AG04450 (cell line): ENCODE measurements at places on chromosomes 4 and X.

DNA sequence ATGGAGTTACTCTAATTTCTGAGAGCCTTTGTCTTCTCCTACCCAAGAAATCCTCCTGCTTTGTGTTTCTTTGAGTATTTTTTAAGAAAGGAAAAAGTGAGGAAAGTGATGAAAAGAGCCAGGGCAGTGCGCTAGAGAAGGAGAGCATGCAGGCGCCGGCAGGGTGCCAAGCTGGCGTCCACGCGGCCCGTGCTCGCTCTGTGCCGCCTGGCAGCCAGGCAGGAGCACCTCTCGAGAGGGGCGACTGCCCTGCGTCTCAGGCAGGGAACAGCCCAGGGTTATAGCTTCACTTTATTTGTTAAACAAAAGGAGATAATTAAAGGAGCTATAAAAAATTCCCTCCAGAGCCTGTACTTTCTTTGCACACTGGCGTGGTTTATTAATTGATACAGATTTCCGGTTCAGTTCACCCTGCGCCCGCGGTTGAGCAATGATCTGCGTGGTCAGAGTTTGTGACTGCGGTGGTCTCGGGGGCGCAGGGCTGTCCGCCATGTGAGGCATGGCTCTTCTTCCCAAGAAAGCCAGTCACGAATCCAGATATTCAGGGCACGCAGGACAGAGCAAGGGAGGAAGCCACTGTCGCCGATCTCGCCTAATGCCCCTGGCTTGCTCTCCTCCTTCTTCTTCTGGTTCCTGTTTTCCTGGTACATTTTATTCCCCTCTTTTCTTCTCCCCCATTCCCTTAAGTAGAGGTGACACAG is 110.8 kb upstream of the PAQR3 start:
- DNase-seq = no peak

DNA sequence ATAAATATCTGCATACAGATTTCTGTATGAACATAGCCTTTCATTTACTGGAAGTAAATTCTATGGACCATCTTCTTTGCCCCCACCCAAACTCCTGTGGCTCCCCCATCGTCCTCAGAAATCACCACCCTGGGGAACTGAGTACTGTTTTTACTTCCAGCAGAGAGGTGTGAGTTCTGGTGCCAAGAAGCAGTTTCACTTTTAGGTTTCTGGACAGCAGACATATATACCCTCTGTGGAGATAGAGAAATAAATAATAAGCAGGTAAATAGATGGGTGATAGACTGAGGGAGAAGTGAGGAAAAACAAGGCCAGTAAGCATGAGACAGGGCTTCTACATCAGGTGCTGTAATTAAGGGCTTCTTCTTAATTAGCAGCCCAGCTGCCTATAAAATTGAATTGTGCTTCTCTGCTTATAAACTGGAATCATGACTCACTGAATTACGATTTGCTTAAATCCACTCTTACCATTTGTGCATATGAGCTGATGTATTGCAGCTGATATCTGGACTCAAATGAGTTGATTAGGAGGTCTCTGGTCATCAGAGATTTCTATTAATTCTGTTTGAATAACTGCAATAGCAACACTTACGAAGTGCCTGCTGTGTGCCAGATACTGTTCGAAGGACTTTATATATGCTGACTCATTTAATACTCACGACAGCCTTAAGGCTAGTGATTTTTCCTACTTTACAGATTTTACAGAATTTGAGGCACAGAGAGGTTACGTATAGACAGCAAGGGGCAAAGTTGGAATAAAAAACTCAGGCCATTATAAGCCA is 60.8 kb upstream of the DHX15 start:
- DNase-seq = no peak

GRCh38 chrX:105910563-105911105 is 88.3 kb downstream of the NRK start:
- no peak for DNase-seq

DNA sequence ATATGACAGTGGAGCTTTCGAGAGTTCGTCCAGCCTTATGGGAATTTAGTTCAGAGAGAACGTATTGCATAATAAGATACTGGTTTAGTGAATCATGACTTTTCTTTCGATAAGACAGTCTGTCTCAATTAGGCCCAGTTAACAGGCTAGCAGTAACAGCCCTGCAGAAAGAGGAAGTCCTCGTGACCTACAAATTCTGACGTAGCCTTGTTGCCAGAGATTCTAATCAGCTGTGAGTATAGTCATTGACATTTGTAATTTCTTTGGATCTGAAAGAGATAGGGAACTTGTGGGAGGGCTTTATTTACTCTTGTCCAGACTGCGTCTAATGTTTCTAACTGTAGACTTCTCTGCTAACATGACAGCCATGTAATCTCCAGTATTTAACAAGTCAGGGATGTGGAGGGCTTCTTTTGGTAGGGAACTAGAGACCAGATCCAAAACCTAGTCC is 15.8 kb downstream of the ART3 start:
- peak; percentile 47 for DNase-seq

DNA sequence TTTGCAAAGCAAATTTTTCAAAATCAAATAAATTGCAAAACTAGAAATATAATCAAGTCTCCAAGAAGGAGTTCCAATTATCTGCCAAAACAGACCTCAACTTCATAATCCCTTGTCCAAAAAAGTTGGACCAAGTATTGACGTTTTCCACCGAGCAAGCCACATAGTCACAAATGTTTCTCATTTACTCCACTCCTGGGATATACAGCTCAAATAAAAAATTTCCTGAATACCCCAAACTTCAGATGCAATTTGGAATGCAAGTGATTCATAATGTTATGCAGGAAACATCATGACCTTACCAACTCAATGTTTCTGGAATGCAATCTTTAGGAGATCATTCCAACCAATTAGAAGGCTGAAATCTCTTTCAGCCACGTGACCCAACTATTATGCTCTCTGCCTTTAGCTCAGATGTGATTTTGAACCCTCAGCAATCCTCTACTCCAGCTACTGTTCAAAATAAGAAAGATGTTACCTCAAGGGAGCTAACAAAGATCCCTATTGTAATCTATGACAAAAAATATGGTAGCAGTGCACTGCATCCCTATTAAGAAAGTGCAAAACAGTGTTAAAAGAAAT is 72.4 kb downstream of the PRDM5 start:
- DNase-seq = no peak

DNA sequence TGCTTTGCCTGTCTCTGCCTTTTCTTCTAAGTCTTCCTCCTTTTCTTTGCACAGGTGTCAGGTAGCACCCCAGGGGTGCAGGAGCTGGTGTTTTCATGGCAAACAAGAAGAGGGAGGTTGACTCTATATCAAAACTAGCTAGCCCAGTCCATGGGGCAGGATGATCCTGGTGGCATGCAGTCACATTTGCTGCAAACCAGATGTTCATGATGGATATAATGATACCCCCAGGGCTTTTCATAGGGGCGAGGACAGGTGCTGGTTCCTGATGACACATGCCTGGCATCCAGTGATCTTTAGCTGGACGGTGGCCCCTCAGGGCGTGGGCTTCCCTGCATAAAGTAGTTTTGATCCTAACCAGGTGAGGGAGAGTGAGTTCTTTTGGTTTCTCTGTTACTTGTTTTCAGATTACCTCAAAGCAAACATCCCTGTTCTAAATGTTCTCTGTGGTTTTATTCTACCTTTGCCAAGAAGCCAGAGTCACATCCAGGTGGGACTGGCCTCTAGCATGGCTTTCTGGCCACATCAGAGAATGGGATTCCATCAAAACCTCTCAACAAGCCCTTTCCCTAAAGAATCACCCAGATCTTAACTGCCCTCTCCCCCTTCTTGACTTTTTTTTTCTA is 11.2 kb upstream of the UBA6 start:
- no peak for DNase-seq

DNA sequence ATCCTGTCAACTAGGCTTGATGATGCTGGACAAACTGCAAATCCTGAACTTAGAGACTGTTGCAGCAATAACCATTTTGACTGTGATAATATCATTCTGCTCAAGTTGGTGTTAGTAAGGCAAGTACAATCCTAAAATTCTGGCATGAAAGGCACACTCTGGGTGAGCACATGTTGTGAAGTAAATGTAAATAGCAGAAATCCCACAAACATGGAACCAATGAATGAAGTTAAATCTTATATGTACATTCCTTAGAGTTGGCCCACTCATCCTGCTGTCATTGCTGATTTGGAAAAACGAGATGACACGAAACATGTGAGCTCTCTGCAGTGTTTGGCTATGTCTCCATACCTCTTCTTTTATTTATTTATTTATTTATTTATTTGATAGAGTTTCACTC is 21.0 kb downstream of the RBM47 start:
- no peak for DNase-seq

DNA sequence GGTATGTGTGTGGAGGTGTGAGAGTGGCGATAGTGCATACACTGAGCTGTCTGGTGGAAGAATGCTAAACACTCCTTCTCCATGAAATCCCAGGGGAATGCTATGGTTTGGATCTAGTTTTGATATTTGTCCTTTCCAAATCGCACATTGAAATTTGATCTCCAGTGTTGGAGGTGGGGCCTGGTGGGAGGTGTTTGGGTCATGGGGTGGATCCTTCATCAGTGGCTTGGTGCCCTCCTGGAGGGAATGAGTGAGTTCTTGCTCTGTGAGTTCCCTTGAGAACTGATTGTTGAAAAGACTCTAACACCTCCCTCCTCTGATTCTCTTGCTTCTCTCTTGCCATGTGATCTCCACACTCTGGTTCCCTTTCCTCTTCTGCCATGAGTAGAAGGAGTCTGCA is 114.1 kb upstream of the HHIP start:
- no peak for DNase-seq

DNA sequence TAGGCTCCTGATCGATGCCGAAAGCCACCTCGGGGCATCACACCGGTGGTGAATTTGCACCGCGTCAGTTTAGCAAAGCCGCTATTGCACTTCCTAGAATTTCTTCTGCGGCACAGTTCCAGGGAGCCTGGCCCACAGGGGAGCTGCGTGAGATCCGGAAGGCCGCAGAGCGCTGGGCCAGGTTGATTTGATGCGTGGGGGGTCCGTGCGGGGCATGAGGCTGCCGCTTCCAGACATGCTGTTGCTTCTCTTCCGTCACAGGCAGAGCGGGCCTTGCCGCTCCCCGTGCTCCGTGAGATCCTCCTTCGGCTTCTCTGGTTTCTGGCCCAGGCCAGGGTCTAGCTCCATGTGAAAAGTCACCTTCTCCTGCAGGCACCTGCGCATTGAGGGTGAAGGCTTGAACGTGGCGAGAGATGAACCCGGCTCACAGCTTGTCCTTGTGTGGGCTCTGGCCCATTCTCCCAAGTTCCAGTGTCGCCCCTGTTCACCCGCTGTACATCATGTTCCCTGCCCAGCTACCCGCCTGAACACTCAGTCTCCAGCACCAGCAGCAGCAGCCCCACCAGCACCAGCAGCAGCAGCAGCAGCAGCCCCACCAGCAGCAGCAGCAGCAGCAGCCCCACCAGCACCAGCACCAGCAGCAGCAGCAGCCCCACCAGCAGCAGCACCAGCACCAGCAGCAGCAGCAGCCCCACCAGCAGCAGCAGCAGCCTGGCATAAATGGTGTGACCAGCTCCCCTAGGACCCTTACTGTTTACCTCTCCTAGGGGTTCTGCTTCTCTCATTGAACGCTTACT is 131.2 kb downstream of the TRIML1 start:
- no peak for DNase-seq

DNA sequence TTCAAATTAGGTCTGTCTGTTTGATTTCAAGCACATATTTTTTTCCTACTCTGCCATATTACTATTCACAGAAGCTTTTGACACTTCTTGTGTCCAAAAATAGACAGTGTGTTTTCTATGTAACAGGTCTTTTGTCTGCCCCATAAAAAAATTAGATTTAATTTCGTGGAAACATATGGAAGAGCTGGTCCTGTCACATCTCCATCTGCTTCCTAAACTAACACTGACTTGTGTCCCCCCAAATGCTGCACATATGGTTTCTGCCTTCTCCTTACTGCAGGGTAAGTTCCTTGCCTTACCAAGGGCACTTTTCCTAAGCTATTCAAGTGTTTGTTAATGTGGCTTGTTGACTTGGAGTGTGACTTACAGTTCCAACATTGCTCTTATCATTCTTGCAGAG is 340.7 kb upstream of the ARX start:
- DNase-seq = no peak

- no peak for DNase-seq
Observed at GRCh38 chr4:14025111-14025510, 397.6 kb upstream of the BOD1L1 start.

- no peak for DNase-seq
Observed at GRCh38 chr4:146582864-146583263, 55.8 kb upstream of the POU4F2 start.

DNA sequence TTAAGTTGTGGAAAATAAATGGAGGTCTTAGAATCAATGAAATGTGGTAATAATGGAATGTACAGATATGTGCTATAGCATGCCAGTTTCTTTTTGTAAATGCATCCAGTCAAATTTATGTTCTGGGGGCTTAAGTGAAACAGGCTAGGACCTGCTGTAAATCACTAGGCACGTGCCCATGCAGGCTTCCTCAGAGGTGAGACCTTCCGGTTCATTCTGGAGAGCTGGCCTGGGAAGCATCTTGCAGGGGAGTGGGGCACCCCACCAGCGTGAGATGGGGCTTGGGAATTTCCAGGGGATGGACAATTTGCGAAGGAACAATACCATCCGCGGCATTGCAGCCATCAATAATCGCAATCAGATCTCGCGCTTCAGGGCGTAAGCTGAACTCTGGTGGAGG is 80.1 kb downstream of the SORCS2 start:
- no peak for DNase-seq

DNA sequence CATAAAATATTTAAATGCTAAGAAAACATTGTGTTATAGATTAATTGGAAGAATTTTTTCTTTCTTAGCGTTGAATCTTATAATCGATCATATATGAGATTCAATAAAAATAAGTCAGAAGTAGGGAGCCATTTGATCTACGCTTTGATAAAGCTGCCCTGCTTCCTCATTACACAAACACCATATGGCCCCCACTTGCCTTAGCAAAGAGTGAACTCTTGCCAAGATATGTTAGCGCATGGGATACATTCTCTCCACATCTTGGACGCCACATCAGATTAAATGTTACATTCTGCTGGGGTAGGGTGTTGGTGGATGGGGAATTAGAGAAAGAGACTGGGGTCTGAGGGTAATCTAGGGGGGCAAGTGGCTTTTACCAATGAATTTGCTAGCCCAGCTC is 207.7 kb upstream of the MID1 start:
- no peak for DNase-seq

- no peak for DNase-seq
Observed at GRCh38 chrX:143486105-143486504, 31.2 kb downstream of the SPANXN3 start.

DNA sequence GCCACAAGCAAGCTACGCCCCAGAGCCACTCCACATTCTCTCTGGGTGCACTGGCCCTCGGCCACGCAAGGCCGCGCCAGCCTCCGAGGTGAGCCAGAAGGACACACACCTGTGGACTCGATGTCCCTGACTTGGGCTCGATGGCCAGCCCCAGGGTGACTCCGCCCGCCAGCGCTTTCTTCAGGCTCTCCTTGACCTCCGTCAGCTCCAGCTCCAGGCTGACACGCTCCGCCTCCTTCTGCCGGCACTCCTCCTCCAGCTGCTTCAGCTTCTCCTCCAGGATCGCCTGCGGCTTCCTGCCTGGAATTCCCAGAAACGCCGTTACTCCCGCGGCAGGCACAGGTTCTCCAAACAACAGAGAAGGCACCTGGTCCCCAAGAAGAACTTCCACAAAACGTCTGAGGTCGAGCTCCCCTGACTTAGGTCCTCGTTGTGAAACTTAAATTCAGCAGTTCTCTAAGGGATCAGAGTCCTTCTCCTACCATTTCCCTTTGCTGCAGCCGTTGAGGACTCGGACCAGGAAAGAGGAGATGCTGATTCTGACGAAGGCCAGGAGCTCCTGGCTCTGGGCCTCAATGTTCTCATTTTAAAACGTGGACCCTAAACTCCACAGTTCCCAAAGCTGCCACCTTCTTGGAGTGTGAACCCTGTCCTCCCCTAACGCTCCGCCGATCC is 166.8 kb downstream of the AFAP1 start:
- no peak for DNase-seq
